NCI-H1694 treated with DMSO at 0.1 percent for 48 hours (cell line): ENCODE measurements at places on chromosomes 4 and X.

GRCh38 chr4:22532896-22533295 is 17.0 kb upstream of the ADGRA3 start:
- no peak for DNase-seq

DNA sequence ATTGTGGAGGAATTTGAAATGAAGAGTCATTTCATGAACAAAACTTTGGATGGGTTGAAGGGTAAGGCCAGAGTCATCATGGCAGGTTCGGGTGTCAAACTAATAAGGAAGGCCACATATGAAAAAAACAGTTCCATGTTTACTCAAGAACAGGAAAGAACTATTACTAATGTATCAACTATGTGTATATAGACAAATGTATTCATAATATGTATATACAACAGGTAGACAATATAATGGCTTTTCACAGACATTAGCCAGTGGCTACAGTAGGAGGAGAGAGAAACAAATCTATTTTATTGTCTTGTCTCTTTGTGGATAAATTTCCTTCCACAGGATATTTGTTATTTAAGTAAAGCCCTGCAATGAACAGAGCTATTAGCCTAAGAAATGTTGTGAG is 101.1 kb downstream of the CBLL2 start:
- no peak for DNase-seq

- DNase-seq = no peak
These were observed 48.8 kb downstream of the MCUB start for GRCh38 chr4:109608879-109609278.

DNA sequence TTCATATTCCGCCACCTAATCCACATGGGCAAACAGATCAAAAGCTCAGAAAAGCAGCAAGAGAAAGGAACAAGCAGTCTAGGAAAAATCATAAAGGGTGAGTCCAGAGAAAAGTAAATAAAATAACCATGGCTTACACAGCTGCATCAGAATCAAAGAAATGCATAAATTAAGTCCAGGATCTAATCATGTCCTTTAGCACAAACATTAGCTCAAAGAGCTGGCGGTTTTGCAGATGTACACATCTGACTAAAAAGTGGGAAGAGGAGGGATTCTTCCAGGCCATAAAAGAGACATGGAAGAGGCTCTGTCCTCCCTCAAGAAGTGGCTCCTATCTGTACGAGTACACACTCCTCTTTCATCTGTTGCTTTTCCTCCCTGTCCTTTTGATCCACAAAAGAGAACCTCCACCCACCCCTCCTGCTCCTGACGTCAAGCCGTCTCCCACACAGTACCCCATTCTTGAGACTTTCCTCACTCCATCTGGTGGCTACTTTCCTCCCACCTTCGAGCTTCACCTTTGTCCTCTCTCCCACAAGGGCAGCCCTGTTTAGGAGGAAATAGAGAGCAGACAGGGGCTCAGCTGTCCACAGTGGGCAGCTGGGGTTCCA is 92.5 kb downstream of the RASL11B start:
- DNase-seq = no peak

DNA sequence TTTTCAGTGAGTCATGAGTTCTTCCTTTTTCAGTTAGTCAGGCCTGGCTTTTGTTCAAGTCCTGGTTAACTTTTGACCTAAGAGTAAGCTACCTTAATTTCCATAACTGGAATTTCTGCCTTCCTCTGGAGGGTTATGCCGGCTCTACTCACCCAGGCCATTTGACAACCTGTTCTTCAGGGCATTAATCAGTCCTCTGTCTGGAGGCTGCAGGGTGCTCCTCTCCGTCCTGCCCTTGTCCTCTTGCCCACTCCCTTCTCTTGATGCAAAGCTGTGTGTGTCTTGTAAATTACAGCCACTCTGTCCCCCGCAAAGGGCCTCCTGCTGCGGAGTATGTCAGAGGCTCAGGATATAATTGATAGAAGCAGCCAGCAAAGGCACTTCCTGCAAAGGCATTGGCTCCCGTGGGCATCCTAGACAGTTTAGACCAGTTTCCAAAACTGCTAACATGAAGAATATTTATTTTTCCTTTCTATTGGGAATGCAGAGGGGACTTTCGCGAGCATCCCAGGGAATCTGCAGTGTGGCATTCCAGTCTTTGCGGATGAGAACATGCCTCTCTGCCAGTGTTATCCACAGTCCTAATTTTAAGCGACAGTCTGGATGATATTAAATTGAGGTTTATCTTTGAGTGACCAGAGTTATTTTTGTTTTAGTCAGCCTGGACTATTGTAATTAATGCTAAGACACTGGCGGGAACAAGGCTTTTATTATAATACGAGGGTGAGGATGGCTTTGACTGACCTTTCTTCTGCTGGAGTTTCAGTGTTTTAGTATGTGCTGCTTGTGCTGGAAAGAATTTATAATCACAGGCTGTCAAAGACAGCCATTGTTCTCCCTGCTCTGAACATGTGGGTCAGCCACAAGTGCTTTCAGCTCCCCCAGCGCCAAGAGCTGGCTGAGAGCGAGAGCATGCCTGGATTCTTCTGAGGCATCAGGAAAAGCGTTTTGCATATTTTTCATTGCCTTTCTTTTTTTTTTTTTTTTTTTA is 74.2 kb downstream of the LIMCH1 start:
- no peak for DNase-seq

- DNase-seq = no peak
These were observed 391.4 kb downstream of the SH2D1A start for GRCh38 chrX:124737771-124738170.

DNA sequence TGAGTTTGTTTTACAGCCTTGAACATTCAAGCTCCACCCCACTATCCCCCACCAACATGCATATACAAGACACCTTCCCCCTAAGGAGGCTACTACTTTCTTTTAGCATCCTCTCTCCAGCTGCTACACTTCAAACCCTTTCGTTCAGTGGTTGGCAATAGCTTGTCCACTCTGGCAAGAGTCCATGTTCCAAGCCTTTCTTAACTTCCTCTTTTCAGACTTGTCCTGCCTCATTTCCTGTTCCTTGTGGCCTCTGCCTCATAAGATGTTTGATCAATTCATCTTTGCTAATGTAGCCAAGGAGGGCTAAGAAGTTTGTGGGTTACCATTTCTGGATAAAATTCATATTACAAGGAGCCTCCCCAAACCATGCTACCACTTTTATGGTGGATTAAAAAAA is 20.8 kb upstream of the ZCCHC12 start:
- no peak for DNase-seq

GRCh38 chrX:78619834-78620233 is 39.3 kb downstream of the RTL3 start:
- DNase-seq = no peak

GRCh38 chrX:19350941-19351384 is 7.2 kb downstream of the PDHA1 start:
- DNase-seq = no peak

GRCh38 chr4:159269956-159270355 is 167.1 kb downstream of the RAPGEF2 start:
- DNase-seq = no peak

DNA sequence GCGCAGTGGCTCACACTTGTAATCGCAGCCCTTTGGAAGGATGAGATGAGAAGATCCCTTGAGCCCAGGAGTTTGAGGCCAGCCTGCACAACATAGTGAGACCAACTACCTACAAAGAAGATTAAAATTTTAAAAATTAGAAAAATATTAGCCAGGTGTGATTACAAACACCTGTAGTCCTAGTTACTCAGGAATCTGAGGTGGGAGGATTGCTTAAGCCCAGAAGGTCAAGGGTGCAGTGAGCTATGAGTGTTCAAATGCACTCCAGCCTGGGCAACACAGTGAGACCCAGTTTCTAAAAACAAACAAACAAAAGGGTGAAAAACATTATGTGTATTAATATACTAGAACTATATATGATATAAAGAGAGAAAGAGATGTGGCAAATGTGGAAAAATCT is 36.8 kb upstream of the NKX6-1 start:
- no peak for DNase-seq

DNA sequence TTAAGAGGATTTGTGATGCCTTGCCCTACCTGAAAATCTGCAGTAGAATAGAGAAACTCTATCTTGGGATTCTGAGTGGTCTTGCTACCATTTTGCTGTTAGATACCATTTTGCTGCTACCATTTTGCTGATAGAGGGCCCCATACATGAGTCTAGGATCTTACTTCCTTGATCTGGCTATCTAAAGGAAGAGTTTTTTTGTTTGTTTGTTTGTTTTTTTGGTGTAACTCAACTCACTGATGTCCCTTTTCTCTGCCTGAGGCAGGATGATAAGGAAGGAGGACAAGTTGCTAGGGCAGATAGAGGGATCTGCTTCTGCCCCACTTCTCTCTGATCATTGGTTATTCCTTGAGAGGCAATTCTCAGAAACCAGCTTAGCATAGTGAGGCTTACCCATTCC is 31.0 kb downstream of the XK start:
- no peak for DNase-seq

GRCh38 chrX:48179691-48180090 is 16.9 kb downstream of the SSX5 start:
- DNase-seq = no peak

DNA sequence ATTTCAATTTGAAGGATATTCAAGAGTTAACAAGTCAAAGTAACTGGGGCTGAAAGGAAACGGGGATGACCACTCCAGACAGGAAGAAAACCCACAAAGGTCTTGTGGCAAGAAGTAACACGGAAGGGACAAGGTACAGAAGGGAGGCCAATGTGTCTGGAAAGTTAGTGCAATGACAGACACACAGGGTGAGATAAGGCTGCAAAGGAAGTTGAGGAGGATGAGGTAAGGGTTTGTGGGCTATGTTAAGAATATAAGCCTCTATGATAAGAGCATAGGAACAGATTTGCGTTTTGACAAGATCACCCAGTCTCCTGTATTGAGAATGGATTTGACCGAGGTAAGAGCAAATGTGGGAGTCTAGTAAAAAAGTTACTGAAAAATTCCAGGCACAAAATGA is 21.9 kb upstream of the EMCN start:
- DNase-seq = no peak

DNA sequence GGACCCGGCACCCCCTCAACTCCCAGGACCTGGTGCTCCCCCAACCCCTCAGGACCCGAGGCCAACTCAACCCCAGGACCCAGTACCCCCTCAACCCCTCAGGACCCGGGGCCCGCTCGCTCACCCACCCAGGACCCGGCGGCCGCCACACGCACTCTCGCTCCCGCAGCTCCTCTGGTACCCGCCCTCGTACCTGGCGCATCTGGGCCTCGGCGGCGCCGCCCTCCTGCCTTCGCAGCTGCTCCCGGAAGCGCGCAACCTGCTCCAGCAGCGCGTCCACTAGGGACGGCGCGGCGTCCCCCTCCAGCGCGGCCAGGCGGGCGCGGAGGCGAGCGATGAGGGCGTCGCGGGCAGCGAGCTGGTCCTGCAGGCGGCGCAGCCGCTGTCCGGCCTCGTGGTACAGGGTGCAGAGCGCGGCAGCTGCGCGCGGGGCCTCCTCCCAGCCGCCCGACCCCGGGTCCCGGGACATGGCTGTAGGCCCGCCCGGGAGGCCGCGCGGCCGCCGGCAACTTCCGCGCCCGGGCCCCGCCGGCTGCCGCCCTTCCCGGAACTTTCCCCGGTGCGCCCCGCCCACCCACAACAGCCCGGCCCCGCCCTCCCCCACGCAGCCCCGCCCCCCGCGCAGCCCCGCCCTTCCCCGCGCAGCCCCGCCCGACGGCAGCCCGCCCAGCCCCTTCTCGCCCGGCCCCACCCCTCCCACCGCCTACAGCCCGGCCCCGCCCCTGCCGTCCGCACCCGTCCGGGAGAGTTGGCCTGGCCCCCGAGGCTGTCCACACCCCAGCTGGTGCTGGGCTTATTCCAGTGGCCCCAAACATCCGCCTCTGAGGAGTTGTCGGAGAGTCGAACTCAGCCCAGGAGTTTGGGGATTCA is at the start of gene TNIP2:
Gene TNIP2 (minus strand): TSS at position 516 of the 870 bp plus-strand sequence. CDS start 47 bp downstream, at position 469.
- DNase-seq = no peak

- no peak for DNase-seq
These were observed 14.9 kb upstream of the CLDN34 start for GRCh38 chrX:9952300-9952699.

- no peak for DNase-seq
These were observed at the start of gene GSPT2 for GRCh38 chrX:51743179-51743957. Gene GSPT2 (plus strand): TSS chrX:51743442. CDS start chrX:51743627, 185 bp downstream.

GRCh38 chrX:120429776-120430540 is 39.1 kb downstream of the LAMP2 start:
- DNase-seq = no peak

DNA sequence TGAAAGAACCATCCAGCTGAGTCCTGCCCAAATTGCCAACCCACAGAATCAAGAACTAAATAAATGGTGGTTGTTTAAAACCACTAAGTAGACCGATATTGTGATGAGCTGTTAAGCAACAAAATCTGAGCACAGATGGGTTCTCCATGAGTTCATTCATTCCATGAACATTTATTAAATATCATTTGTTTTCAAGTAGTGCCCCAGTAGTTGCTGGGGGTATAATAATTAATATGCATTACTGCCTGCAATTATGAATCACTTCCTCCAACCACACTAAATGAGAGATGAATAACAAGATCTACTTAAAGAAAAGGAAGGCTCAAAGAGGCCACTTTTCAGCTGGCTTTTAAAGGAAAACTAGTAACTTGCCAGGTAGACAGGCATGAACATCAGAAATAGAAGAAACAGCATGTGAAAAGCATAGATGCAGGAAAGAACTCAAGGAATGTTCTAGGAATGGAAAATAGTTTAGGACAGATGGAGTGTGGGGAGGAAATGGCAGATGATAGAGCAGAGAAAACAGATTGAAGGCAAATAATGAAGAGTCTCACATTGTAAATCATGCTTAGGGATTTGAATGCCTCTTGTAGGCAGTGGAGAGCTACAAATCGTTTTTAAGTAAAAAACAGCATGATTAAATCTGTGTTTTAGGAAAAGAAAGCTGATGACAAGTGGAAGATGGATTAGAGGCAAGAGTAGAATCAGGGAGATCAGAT is 641.7 kb upstream of the DIPK2B start:
- no peak for DNase-seq
